ENCODE measurements at places on chromosomes 16 and 17. TPM values are rescaled to one million over a fixed set of nuclear protein-coding genes. Genes with fewer than 3 reads are reported as not detected.

GRCh38 chr17:42459801-42460281, 1.2 kb downstream of the ATP6V0A1 start:
- DNase-seq: no peak

GRCh38 chr17:43907998-43908721, 824 bp upstream of the MPP2 start:
- peak; percentile 93 for DNase-seq

DNA sequence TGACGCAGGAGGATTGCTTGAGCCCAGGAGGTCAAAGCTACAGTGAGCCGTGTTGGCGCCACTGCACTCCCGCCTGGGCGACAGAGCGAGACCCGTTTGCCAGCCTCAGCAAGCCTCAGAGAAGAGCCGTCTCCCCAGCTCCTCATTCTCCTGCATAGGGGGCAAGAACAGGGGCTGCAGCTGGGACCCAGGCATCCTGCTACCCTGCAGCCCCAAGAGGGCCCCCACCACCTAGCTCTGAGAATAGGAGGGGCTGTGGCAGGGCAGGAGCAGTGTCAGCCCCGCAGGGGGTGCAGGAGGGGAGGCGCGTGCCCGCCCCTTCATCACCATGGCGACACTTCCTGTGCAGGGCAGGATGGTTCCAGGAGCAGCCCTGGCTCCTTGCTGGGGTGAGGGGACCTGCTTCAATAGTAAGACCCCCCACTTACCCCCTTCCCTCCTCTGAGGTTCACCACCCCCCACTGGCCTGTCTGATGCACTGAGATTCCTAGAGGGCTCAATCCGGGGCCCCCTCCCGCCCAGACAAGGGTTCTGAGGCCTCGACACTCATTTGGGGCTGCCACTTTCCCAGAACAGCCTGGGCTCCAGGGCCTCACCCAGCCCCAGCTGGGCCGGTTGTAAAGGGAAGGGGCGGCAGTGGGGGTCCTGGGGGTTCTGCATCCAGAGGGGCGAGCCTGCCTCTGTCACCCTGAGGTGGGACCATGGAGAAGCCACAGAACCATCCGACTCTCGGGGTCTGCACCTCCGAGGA, 20.2 kb downstream of the VASN start:
- no peak for DNase-seq

- DNase-seq: peak; percentile 87
Observed at GRCh38 chr16:8850279-8850885, 18.4 kb downstream of the CARHSP1 start.

DNA sequence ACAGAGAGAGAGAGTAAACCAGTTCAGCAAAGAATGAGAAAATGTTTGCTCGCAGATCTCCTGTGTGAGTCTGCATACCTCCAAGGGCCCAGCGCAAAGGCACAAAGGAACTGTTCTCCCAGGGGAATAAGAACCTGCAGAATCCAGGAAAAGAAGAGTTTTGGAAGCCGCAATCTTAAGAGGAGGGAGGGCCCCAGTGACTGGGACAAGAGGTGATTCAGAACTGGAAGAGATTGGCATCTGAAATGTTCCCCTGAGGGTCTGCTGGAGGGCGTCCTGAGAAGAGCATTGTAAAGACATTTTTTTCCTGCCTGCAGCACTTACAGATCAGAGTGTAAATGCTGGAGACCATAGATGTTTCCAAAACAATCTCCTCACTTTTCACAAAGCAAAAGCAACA, 6.1 kb downstream of the ATMIN start:
- DNase-seq: no peak

GRCh38 chr16:56649820-56650219, 1.9 kb upstream of the MT1B start:
- no peak for DNase-seq

- no peak for DNase-seq
Observed at GRCh38 chr17:35073991-35074627, 10.6 kb upstream of the RFFL start.

DNA sequence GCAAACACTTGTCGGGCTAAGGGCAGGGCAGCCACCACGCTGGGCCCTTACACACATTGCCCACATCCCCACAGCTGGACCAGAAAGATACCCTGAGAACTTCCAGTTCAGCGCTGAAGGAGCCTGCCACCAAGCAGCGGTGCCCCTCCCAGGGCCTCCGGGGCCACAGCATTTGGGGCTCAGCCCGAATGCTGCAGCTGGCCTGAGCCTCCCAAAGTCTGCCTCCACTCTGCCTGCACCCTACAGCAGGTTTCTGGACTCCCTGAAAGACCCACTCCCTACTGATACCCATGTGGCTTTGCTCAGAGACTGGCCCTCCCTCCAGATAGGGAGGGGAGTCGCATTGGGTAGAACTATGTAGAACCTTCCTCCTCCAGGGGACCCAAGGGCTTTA, 1.5 kb downstream of the MCRIP1 start:
- DNase-seq: no peak

DNA sequence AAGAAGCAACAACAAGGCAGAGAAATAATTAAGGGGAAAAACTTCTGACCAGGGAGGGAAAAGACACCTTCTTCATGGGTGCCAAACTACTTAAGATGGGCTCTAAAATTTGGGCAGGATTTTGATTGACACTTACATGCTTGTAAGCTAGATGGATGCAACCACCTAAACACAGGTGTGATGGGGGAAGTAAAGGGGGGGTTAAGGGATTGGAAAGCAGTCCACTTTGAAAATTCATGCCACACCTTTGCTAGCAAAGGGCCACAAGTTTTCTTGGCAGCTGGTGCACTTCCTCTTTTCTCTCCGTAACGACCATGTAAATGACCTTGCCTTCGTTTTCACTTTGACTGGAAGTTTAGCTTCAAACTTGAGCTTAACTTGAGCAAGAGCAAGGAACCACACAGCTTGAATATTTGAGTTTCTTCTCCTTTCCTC, 14.3 kb upstream of the PRKAR1A start:
- no peak for DNase-seq

The RASD1 gene
- total RNA-seq: 36.2 TPM

The COX11 gene
- total RNA-seq: 30.8 TPM

The CLEC3A gene
- not detected for total RNA-seq

The GSDMA gene
- 271 TPM for total RNA-seq

The TMEM101 gene
- total RNA-seq: 45.2 TPM

The ZSCAN10 gene
- total RNA-seq: not detected

The NAA60 gene
- total RNA-seq: 25.1 TPM

The KRT39 gene
- total RNA-seq: not detected

The UNC13D gene
- total RNA-seq: 8.6 TPM

The IKZF3 gene
- 0.94 TPM for total RNA-seq
